ENCODE measurements at places on chromosomes 2 and 18.

DNA sequence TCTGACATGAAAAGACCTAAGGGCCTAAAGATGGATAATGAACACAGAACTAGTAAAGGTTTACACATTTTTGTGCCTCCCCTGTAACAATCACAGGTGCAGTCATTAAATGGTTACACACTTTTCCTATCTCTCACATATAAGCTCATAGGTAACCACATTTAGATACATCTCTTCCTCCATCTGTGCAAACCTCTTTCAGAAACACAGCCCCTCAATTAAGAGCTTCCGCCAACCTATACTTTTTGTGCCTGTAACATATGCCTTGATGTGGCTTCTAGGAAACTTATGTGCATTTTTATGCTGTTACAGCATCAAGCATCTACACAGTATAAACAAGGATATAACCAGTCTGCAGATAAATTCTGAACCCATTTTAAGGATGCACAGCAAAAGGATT is 643.3 kb downstream of the BCL11A start:
- no peak for DNase-seq
- no peak overlapping the region for H3K4me3 ChIP-seq

DNA sequence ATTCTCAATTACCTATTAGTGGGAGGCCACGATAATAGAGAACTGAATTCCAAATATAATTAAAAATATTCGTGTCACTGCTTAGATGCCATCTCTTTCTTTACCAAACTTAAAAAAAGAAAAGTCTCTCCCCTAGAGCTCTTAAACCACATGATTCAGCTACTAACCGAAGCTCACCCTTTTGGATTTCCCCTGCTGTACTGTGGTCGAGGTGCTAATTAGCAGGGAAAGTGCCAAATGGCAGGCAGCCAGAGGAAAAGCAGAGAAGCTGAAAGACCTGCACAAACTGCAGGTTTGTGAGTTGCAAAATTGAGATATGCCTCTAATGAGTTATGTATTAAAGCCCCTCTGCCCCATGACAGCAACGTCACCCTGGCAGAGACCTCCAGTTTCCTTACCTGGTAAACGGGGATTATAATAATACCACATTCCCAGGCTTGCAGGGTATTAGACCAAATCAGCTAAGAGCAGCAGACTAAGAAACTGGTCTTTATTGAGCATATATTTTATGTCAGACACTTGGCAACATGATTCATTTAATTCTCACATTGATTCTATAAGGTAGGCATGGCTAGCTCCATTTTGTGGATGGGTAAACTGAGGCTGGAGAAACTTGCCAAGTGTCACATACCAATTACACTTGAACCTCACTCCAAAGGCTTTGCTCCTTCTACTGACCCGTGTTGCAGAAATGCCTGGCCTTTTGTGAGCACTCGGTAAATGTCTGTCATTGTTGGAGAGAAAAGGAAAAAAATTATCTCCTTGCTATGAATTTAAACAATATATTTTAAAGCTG is 259.7 kb downstream of the LPIN1 start:
- no peak overlapping the region for H3K4me3 ChIP-seq
- no peak for DNase-seq
- H3K27ac ChIP-seq, result no peak overlapping the region
- no peaks in the 10 kb centered on the region for H3K27me3 ChIP-seq

DNA sequence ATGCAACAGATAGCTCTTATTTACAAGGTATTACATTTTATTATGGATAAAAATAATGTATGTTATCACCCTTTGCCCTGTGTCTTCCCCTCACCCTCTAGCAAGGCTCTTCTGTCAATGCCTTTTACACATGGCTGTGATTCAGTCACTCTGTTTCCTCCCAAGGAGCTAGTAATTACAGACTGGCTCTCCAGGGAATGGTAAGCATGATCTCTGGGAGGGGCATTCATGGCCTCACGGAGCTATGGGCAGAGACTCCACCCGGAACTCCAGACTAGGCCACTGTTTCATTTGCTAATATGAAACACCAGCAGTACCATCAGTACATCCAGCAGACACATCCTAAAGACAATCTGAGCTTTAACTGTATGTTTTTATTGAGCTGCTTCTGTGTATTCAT is 410.9 kb upstream of the CYRIA start:
- no peak overlapping the region for H3K4me3 ChIP-seq
- H3K27ac ChIP-seq, result no peak overlapping the region
- H3K27me3 ChIP-seq, result no peaks in the 10 kb centered on the region
- H3K4me1 ChIP-seq, result no peaks in the 10 kb centered on the region

- no peak for DNase-seq
- no peaks in the 10 kb centered on the region for H3K4me1 ChIP-seq
- no peak overlapping the region for H3K4me3 ChIP-seq
- no peaks in the 10 kb centered on the region for H3K27me3 ChIP-seq
These were observed 134.4 kb downstream of the IKZF2 start for GRCh38 chr2:213016984-213017351.

DNA sequence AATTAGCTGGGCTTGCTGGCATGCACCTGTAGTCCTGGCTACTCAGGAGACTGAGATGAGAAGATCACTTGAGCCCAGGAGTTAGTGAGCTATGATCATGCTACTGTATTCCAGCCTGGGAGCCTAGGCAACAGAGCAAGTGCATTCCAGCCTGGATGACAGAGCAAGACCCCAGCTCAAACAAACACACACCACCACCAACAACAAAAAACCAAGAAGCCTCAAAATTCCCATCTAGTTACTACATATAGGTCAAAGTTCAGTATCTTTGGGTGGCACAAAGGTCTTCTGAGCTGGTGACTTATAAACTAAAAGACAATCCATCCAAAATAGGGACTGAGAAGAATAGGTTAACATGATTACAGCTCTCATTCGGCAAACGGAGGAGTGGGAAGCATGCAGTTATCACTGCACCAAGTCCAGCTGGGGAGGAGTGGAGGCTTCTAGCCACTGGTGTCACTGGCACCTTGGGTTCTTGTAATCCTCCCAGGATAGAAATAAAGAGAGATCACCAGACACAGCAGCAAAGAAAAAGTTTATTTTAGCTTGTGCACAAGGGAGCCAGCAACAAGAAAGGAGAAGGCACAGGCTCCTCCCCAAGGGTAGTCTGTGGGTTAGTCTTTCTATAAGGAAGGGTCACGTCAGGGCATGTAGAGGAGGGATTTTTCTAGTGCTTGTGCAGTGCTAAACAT is 57.4 kb downstream of the SH2D6 start:
- H3K4me1 ChIP-seq, result peaks cover 10% of the 10 kb centered on the region
- H3K27me3 ChIP-seq, result no peaks in the 10 kb centered on the region
- DNase-seq, result no peak
- H3K36me3 ChIP-seq, result no peaks in the 10 kb centered on the region

DNA sequence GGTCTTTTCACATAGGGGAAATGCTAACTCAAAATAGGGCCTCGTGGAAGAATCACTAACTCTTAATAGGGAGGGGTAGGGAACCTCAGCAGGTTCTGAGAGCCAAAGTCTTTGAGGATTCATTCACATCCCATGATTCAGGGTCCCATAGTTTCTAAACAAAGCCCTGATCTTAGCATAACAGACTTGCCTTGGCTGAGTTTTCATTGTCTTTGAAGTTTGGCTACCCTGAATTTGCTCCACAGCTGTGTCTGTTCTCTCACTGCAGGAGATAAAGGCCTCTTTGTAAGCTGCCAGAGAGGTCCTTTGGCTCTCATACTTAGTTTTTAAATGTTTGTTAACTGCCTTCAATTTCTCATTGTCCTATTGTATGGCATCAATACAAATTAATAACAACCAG is 54.5 kb downstream of the ZDBF2 start:
- H3K4me1 ChIP-seq, result no peaks in the 10 kb centered on the region
- no peak overlapping the region for H3K27ac ChIP-seq
- H3K27me3 ChIP-seq, result no peaks in the 10 kb centered on the region

GRCh38 chr2:168574856-168575630 is 119.0 kb downstream of the CERS6 start:
- H3K27me3 ChIP-seq, result no peaks in the 10 kb centered on the region
- no peak for DNase-seq
- H3K4me1 ChIP-seq, result no peaks in the 10 kb centered on the region
- H3K36me3 ChIP-seq, result no peaks in the 10 kb centered on the region
- no peak overlapping the region for H3K4me3 ChIP-seq

DNA sequence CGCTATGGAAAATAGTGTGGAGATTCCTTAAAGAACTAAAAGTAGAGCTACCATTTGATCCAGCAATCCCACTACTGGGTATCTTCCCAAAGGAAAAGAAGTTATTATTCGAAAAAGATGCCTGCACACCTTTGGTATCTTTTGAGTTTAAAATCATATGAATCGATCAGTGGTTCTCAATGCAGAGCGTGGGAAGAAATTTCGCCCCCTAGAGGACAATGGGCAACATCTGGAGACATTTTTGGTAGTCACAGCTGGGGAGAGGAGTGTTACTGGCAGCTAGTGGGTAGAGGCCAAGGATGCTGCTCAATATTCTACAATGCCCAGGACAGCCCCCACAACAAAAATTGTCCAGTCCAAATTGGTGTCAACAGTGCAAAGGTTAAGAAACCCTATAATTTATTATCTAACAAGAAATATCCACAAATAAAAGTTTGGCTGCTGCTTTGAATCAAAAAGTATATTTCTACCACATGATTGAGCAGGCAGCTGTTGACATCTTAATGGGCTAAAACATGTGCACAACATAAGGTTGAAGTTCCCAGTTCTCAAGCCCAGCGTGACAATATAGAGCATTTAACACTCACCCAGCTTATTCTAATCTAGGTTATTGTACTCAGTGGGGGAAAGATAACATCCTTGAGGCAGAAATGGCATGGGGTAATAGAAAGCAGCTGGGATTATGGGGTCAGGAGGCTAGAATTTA is 425.7 kb downstream of the LRATD1 start:
- no peaks in the 10 kb centered on the region for H3K36me3 ChIP-seq
- H3K27me3 ChIP-seq, result no peaks in the 10 kb centered on the region
- H3K4me3 ChIP-seq, result no peak overlapping the region
- no peaks in the 10 kb centered on the region for H3K4me1 ChIP-seq
- DNase-seq, result no peak

- H3K27me3 ChIP-seq, result no peaks in the 10 kb centered on the region
- peak; percentile 51 for DNase-seq
- no peak overlapping the region for H3K4me3 ChIP-seq
- H3K4me1 ChIP-seq, result peaks cover 61% of the 10 kb centered on the region
- H3K36me3 ChIP-seq, result peaks cover 3% of the 10 kb centered on the region
- peak overlapping the region; percentile 63 for H3K27ac ChIP-seq
These were observed 96.2 kb downstream of the CABLES1 start for GRCh38 chr18:23231340-23232021.
